ENCODE measurements at places on chromosomes 6 and 20.
A peak's percentile ranks its signal among the peaks of the same experiment; 100 is the strongest.

GRCh38 chr20:5400164-5400762, 83.5 kb upstream of the PROKR2 start:
- DNase-seq: no peak

GRCh38 chr6:149451376-149452036, 33.3 kb downstream of the ZC3H12D start:
- DNase-seq: no peak

GRCh38 chr20:3163099-3164042, 3.7 kb upstream of the FASTKD5 start:
- DNase-seq: no peak

DNA sequence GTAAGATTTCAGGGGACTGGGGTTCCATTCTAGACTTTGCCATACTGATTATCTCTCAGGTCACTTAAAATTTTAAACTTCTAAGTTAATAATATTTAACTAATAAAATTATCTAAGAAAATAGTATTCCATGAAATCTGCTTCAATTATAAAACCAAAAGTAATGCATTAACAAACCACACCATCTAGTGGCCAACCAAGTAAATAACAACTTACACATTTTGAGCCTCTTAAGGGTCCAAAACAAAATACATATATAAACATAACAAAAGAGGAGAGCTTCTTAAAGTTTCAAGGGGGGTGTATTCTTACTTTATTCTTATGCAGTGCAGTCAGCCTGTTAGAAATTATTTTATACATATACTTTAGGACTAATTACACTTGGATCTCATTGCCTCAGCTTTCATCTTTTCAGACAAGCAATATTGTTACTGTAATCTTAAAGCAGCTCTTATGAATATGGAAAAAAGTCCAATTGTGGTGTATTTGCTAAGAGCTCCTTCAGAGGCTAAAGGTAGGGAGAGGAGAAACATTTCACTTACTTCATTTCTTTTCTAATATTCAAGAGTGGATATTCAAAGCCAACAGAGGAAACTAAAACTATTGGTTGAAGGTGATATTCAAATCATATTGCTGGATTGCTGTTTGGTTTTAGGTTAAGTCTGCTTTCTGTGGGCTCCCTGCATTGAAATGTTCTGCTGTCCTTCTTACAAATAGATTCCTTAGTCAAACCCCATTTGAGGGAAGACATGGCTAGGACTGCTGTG, 199.7 kb upstream of the SIM1 start:
- no peak for DNase-seq

DNA sequence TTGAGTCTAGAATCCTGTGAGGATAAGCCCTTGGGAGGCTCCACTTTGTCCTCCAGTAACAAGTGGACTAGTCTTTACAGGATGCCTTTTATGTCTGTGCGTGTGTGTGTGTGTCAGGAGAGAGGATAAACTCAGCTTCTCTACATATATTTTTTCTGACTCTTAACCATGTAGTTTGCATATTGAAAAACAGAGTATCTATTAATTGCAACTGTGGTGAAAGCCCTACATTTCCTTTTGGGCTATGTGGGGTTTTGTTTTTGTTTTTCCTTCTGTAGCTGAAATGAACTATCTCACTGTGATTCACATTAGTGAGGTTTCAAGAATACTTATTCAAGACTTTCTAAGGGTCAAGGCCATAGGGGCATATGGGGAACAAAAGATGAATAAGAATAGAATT, 17.7 kb downstream of the TPBG start:
- no peak for DNase-seq

GRCh38 chr6:49409951-49410542, 53.0 kb downstream of the MMUT start:
- DNase-seq: peak; percentile 22

GRCh38 chr20:61886721-61887595, 178.7 kb downstream of the TAF4 start:
- no peak for DNase-seq

GRCh38 chr6:139475646-139476045, 101.2 kb upstream of the CITED2 start:
- DNase-seq: no peak

- no peak for DNase-seq
These were observed 68.4 kb upstream of the NOX3 start for GRCh38 chr6:155523821-155524651.

DNA sequence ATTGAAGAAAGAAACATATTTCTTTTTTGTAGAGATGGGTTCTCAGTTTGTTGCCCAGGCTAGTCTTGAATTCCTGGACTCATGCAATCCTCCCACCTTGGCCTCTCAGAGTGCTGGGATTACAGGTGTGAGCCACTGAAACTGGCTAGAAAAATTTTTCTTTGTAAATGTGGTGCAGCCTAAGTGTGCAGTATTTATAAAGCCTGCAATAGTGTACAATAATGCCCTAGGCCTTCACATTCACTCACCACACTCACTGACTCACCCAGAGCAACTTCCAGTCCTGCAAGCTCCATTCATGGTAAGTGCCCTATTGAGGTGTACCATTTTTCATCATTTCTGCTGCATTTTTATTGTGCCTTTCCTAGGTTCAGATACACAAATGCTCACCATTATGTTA, 31.4 kb downstream of the NHSL1 start:
- no peak for DNase-seq

DNA sequence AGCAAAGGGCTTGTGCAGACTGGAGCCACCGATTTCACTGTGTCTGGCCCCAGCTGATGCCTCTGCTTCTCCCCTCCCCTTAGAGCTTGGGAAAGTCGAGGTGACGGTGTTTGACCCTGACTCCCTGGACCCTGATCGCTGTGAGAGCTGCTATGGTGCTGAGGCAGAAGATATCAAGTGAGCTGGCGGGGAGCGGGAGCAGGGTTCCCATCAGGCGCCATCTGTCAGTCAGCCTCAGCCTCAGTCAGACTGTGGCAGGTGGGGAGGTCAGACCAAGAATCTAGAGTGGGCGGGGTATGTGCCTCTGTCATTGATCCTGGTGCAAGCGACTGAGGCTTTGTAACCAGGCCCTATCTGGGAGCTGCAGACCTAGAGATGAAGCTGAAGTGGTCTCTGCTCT, 5.5 kb downstream of the ERGIC3 start:
- no peak for DNase-seq

- no peak for DNase-seq
These were observed 38.5 kb downstream of the PLCG1 start for GRCh38 chr20:41175727-41176330.

DNA sequence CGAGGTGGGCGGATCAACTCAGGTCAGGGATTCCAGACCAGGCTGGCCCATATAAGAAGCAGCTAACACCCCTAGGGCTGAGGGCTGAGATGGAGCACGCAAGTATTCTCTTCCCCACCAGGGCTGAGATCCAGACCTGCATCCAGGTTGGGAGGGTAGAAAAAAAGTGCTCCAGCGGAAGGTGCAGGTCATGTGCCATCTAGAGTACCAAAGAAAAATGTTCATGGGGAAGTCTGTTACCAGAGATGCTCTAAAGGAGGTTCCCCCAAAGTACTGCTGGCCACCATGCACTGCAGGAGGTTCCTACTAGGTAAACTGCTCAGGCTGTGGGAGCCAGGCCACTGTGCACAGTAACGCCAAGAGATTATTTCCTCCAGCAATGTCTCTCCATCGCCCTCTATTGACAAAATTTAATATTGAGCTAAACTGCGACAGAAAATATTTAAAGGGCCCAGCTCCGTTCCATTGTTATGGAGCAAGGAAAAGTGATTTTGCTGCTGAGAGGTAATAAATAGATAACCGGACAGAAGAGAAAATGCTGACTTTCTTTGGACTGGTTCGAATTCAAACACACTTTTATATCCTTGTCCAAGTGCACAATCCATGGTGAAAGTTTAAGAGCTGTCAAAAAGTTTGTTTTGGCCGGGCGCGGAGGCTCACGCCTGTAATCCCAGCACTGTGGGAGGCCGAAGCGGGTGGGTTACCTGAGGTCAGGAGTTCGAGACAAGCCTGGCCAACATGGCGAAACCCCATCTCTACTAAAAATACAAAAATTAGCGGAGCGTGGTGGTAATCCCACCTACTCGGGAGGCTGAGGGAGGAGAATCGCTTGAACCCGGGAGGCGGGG, 159.9 kb downstream of the OR2B2 start:
- peak; percentile 20 for DNase-seq

DNA sequence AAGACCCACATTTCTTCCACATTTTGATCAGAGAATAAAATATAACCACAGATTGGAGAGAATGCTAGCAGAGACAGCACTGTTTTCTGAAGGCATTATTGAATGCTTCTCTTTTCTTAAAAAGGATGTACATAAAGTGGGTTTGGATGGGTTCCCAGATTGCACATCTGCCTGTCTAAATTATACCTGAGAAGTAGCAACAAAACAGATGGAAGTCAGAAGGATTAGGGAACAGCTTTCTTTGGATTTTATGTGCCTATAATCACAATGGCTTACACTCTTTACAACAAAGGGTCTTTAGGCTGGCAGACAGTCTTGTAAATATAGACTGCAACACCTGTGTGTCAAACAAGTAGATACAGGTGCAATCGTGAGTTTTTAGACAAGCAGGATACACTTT, 622.2 kb upstream of the MANEA start:
- DNase-seq: no peak

DNA sequence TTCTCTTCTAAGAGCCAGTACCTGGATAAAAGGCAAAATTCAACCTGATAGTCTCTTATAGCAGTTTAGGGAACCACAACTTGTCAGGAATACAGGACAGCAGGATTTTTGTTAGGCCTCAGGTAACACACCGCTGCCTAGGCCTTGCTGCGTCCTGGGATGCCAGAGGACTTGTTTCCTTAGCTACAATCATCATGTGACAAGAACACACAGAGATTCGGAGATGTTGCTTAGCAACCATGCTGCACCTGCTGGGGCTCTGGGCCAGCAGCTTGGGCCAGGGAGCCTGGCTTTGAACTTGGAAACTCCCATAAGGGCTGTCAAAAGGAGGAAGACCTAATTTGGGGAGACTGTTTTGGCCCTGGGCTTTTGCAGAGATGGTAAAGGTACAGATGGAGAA, 36.1 kb upstream of the CHD6 start:
- DNase-seq: no peak

DNA sequence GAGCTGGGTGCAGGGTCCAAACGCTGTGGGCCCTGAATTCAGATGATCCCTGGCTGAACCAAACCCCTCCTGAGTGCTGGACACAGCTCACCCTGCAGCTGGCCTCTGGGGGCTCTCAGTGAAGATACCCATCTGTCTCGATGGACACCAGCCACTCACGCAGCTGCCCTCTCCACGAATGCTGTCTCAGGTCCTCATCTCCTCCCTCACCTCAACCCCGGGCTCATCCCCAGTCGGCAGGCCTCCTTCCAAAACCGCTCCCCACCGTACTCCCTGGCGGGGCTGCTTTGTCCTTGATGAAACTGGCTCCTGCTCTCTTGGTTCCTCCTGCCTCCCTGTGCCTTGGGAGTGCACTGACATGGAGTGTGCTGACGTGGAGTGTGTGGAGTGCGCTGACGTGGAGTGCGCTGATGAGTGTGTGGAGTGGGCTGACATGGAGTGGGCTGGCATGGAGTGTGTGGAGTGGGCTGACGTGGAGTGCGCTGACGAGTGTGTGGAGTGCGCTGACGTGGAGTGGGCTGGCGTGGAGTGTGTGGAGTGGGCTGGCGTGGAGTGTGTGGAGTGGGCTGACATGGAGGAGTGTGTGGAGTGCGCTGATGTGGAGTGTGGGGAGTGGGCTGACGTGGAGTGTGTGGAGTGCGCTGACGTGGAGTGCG, 4.1 kb upstream of the YTHDF1 start:
- DNase-seq: no peak

GRCh38 chr6:170423814-170424603, 117.5 kb downstream of the FAM120B start:
- DNase-seq: no peak

All from T follicular helper cell (primary cell).